ENCODE measurements at places on chromosomes 5 and 9. TPM values are rescaled to one million over a fixed set of nuclear protein-coding genes. Genes with fewer than 3 reads are reported as not detected.

GRCh38 chr9:80320480-80320879 lies 748.7 kb downstream of the TLE4 start:
- H3K4me1 ChIP-seq: peaks cover 12% of the 10 kb centered on the region
- no peaks in the 10 kb centered on the region for H3K36me3 ChIP-seq
- DNase-seq: peak; percentile 75
- H3K27me3 ChIP-seq: no peaks in the 10 kb centered on the region
- no peak overlapping the region for H3K4me3 ChIP-seq

- DNase-seq: no peak
- no peaks in the 10 kb centered on the region for H3K4me1 ChIP-seq
Observed at GRCh38 chr5:130090569-130091270, 186.5 kb downstream of the CHSY3 start.

Gene UBAC1
- 32.5 TPM for total RNA-seq

DNA sequence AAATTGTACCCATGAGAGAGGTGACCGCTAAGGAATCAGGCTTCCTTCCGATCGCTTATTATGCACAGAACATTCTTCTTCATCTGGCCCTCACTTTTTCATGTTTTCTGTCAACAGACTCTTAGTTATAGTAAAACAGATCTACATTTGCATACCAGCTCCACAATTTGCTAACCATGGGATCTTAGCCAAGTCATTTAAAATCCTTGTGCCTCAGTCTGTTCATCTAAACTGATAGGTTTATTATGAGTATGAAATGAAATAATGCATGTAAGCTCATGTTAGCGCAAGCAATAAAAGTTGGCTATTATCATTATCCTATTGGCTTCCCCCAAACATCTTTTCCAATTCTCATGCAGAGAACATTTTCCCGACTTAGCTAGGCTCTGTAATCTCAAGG lies 42.3 kb downstream of the FGF1 start:
- H3K4me1 ChIP-seq: peaks cover 24% of the 10 kb centered on the region
- H3K27me3 ChIP-seq: no peaks in the 10 kb centered on the region
- H3K36me3 ChIP-seq: no peaks in the 10 kb centered on the region

- H3K27ac ChIP-seq: no peak overlapping the region
- H3K4me3 ChIP-seq: no peak overlapping the region
- H3K4me1 ChIP-seq: no peaks in the 10 kb centered on the region
- no peaks in the 10 kb centered on the region for H3K27me3 ChIP-seq
Observed at GRCh38 chr5:161342886-161343285, 203.6 kb downstream of the GABRB2 start.

DNA sequence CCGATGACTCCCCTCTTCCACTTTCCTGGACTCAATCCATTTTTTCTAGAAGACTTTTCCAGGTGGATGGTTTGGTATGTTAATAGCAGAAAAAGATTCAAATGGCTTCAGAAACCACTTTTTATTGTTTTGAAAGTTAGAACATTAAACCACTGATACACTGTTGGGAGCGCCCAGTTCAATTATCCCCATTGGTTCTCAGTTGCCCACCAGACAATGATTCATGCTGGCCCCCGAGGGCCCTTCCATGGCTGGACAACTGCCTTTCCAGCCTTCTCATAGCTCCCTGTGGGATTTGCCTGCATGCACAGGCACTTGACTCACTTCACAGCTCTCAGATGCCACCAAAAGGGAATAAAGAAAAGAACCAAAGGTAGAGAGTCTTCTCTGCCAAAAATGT lies 21.3 kb upstream of the ANKRD34B start:
- H3K36me3 ChIP-seq: no peaks in the 10 kb centered on the region
- H3K4me3 ChIP-seq: no peak overlapping the region
- no peaks in the 10 kb centered on the region for H3K27me3 ChIP-seq
- H3K27ac ChIP-seq: no peak overlapping the region

GRCh38 chr9:126049896-126050604 lies 276.6 kb upstream of the MVB12B start:
- H3K27ac ChIP-seq: no peak overlapping the region
- peaks cover 20% of the 10 kb centered on the region for H3K27me3 ChIP-seq
- H3K4me3 ChIP-seq: no peak overlapping the region
- peaks cover 2% of the 10 kb centered on the region for H3K4me1 ChIP-seq
- H3K36me3 ChIP-seq: no peaks in the 10 kb centered on the region

DNA sequence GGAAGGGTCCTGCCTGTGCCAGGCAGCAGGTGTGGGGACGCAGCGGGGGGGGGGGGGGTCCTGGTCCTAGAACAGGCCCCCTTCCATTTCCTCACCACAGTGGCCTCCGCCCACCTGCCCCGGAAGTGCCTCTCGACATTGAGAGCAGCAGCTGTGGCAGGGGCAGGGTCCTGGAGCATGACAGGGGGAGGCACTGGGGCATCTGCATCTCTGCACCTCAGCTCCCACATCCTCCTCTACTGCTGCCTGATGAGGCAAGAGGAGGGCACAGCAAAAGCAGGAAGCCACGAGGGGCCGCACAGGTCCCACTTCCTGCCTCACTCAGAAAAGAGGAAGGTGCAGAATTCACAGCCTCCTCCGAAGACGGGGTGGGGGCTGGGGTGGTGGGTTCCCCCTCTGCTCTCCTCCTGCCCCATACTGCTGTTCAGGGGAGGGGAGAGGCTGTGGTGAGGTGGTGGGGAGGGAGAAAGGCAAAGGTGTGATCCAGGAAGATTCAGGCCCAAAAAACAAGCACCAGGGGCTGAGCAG lies 14.8 kb downstream of the AKNA start:
- no peaks in the 10 kb centered on the region for H3K27me3 ChIP-seq
- no peak overlapping the region for H3K27ac ChIP-seq
- peaks cover 2% of the 10 kb centered on the region for H3K36me3 ChIP-seq
- no peak for DNase-seq
- peaks cover 4% of the 10 kb centered on the region for H3K4me1 ChIP-seq

Gene SLC34A1
- not detected for total RNA-seq
